ENCODE measurements at places on chromosomes 16 and 17.

DNA sequence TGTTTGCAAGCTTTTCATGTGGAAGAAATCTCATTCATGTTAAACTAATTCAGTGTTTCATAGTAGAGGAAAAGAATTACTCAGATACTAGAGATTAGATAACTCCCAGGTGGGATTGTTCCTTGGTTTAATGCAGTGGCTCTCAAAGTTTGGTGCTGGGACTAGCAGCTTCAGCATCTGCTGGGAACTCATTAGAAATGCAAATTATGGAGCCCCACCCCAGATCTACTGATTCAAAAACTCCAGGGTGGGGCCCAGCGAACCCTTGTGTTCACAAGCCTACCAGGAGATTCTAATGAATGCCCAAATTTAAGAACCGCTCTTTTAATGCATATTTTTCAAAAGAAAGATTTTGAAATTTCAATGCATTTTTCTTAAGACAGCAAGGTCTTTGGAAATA lies 253.4 kb upstream of the CNTNAP4 start:
- no peak for DNase-seq

- DNase-seq, result no peak
Measured at GRCh38 chr16:1044460-1045309, 27.9 kb upstream of the SSTR5 start.

DNA sequence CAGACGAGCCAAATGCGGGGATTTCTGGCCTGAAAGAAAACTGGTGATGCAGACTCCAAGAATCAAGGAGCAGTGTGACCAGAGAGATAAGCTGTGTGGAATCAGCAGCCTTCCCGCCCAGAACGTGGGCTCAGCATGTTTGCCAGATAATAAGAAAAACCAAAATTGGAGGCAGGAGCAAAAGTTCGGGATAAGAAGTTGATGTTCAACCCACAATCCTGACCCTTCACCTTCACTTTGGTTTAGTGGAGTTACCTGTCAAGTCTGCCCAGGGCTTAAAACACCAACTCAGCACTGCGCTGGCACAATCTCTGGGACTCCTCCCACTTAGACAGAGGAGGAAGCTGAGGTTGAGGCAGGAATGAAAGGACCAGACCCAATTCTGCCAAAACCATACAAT lies 3.1 kb downstream of the SLC43A2 start:
- DNase-seq, result no peak

- DNase-seq, result no peak
Measured at GRCh38 chr17:51921500-51921899, 237.0 kb downstream of the CA10 start.

GRCh38 chr17:60086818-60087591 lies 8.3 kb upstream of the HEATR6 start:
- DNase-seq, result peak; percentile 37

- DNase-seq, result peak; percentile 77
Measured at GRCh38 chr17:57810721-57811637, 38.9 kb downstream of the MRPS23 start.

DNA sequence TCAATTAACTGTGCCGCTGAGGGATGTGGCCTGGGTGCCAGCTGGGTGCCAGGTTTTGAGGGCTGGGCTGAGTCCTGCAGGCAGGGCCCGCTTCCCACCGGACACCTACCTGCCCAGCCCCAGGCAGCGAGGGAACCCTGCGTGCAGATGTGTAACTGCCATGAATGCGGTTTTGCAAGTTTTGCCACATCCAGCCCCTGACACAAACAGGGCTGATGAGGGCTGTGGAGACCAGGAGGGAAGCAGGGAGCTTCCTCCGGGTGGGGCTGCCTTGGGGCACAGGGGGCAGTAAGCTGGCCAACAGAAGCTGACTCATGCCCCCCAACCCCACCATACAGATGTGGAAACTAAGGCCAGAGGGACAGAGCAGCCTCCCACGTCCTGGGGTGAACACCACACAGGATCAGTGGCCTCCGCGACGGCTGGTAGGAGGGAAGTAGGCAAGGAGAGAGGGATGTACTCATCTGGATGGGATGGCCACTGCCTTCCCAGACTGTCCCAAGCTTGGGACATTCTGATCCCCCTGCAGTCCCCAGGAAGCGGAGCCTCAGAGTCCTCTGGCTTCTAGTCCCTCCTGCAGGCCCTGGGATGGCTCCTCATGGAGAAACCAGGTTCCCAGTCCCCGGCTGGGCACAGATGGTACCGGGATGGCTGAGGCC lies 1.6 kb downstream of the UBALD1 start:
- DNase-seq, result no peak

- no peak for DNase-seq
Measured at GRCh38 chr17:73480740-73481139, 163.5 kb downstream of the SDK2 start.

DNA sequence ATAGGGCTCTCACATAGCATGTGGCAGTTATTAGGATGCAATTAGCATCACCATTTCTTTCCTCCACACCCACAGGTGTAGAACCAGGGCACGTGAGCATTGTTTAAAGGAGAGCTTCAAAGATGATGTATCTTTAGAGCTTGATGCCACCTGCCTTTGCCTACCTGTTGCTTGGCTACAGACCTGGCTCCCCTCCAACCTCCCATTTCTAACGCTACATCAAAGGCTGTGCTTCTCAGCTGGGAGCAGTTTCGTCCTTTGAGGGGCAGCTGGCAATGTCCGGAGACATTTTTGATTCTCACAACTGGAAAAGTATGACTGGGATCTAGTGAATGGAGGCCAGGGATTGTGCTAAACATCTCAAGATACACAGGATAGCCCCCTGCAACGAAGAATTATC lies 78.5 kb upstream of the CLEC3A start:
- DNase-seq, result no peak

DNA sequence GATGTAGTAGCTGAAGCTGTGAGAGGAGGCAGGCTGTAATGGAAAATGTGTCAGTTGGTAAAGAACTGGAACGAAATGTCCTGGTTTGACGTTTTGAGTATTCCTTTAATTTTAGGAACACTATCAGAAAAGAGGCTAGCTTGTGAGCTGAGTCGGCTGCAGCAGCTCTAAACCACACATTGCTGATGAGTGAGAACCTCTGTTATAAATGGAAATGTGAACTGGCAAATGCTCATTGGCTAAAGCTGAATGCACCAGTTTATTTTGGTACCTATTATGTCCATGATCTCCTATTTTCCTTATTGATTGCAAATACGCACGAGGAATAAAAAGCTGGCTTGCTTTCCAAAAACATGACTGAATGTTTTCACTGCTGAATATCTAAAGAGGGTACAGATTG lies 11.0 kb upstream of the WIPI1 start:
- DNase-seq, result no peak

GRCh38 chr16:46555951-46556350 lies 65.2 kb downstream of the SHCBP1 start:
- DNase-seq, result peak; percentile 10

DNA sequence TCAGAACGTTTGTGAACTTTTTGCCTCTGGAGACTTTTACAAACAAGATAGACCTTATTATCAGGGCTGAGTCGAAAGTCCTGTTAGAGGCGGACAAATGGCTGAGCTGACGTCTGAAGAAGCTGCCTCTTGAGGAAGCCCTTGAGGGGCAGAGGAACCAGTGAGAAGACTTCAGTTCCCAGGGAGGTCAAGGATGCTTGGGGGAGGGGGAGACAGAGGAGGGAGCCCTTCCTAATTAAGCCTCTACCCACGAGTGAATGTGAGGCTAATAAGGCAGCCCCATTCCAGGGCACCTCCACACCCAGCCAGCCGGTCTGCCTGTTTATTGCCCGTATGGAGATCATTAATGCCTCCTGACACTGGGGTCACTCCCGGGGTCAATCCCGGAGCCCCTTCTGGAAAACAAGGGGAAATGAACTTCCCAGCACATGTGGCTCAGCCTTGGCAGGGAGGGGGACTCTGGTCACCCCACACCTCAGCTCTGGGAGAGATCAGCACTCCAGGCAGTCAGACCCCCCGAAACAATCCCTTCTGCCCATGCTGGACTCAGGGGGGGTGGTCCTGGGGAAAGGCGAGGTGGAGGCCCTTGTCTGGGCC lies 9.2 kb upstream of the TBX4 start:
- DNase-seq, result no peak

GRCh38 chr17:4241535-4241934 lies 22.2 kb downstream of the ANKFY1 start:
- no peak for DNase-seq

DNA sequence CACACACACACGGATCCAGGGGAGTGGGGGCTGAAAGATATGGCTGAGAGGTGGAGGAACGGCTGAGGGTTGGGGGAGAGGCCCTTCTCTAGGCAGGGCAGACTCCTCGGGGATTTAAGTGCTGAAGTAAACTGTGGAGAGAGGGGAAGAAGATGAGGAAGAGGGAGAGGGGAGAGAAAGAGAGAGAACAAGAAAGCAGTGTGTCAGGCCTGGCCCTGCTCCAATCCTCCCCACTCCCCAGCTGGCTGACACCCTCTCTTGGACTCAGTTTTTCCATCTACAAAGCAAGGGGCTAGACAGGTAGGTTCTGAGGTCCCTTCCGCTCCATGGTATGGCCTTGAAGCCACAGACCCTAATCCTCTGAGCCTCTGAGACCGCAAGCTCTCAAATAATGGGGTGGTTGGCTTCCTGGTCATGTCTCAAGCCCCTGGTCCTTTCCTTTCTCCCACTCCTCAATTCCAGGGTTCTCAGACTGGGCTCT lies 2.0 kb downstream of the VAMP2 start:
- no peak for DNase-seq

GRCh38 chr17:61488878-61489718 lies 36.9 kb downstream of the TBX4 start:
- no peak for DNase-seq

DNA sequence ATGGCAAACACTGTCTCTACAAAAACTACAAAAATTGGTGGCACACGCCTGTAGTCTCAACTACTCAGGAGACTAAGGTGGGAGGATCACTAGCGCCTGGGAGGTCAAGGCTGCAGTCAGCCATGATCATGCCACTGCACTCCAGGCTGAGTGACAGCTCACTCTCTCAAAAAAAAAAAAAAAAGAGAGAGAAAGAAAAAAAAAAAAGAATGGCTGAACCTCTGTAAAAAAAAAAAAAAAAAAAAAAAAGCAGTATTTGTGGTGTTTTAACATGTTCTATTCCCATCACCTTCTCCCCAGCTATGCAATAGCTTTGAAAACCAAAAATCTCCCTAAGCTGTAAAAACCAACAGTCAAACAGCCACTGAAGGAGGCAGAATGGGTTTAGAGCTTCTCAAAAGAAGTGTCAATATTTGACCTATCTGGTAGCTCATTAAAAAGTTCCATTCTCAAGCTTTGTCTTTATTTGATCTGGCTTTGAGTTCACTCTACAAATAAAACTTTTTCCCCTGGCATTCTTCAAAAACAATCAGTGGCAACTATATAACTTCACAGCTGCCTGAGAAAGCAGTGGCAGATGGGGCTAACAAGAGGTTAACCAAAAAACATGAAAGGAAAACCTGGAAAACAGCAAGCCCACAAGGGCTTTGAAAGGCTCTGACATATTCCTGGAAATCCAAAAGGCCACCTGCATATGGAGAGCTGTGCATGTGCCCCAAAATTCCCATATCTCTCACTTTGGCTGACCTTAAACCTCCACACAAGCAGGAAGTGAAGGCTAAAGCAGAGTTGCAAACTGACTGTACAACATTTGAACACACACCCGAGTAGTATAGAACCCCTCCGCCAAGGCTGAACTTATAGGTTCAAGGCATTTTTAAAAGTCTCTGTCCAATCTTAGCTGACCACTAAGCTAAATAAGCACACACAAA lies 36.0 kb downstream of the USP32 start:
- no peak for DNase-seq

- DNase-seq, result no peak
Measured at GRCh38 chr17:45876539-45876938, 17.8 kb upstream of the MAPT start.

- peak; percentile 80 for DNase-seq
Measured at GRCh38 chr16:82585675-82586074, 41.1 kb upstream of the CDH13 start.

- no peak for DNase-seq
Measured at GRCh38 chr16:47026492-47026891, 53.0 kb upstream of the DNAJA2 start.

GRCh38 chr17:8696426-8696825 lies 48.2 kb downstream of the CCDC42 start:
- peak; percentile 11 for DNase-seq

GRCh38 chr16:89201439-89202377 lies 1.4 kb upstream of the SLC22A31 start:
- peak; percentile 60 for DNase-seq

GRCh38 chr16:67528870-67529581 lies 397 bp downstream of the RIPOR1 start:
- DNase-seq, result peak; percentile 52

- DNase-seq, result peak; percentile 22
Measured at GRCh38 chr16:24491731-24492130, 47.6 kb upstream of the RBBP6 start.

- no peak for DNase-seq
Measured at GRCh38 chr17:41002814-41003213, 3.1 kb upstream of the KRTAP3-2 start.

DNA sequence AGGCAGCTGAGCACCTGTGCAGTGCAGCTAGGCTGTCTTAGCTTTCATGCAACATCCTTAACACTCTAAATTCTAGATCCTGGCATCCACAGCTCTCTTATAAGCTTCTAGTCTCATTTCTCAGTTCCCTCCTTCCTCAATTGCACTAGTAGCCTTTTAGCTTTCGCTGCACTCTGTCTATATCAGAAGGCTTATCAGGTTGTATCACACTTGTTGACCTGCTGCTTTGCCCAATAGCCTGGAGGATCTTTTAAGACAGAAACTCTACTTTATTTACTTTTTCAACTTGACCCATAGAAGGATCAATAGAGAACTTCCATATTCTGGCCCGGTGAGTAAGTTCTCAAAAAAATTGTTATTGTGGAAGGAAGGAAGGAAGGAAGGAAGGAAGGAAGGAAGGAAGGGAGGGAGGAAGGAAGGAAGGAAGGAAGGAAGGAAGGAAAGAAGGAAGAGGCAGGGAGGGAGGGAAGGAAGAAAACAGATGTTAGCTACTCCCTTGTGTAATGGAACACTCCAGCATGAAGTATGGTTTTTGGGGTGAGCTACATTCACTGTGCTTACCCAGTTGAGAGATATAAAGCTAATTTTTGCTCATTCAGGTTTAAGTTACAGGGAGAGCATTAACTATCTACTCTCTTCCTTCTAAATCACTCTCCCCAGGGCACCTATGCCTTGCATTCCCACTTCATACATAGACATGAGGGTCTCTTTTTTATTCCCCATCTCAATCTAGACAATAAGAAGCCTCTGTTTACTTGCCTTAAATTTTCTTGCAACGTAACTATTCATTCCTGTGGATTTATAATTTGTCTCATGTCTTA lies 361.1 kb downstream of the SHISA9 start:
- DNase-seq, result no peak
